ENCODE measurements at places on chromosomes 1 and 21.

GRCh38 chr1:5850503-5850902, 141.7 kb downstream of the NPHP4 start:
- DNase-seq, result no peak

DNA sequence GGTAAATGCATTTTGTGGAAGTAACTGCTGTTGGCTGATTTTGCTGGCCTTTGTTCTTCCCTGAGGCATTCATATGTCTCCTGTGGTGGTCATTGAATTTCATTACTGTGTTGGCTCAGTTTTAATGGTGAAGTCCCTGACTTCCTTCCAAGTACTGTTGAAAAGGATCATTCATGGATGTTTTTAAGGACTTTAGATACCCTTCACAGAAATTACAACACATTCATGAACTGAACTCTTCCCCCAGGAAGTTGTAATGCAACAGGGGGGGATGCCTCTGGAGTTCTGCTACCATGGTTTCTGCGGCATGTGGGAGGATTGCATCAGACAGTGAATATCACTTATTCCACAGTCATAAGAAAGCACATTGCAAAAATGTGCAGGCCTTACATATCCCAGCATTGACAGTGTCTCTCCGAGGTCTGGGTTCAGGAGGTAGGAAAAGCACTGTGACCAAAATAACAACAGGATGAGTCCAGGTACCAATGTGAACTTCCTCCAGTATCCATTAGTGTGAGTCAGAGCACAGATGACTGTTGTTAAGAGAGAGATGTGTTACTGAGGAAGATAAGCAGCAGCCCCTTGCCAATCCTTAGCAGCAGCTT, 2.1 kb upstream of the RAB3GAP2 start:
- peak; percentile 35 for DNase-seq

- no peak for DNase-seq
Measured at GRCh38 chr1:21604208-21604957, 64.8 kb downstream of the RAP1GAP start.

GRCh38 chr1:161068306-161069234, 1.1 kb downstream of the ARHGAP30 start:
- no peak for DNase-seq

- DNase-seq, result peak; percentile 27
Measured at GRCh38 chr1:41240781-41241353, 1.2 kb downstream of the SCMH1 start.

- no peak for DNase-seq
Measured at GRCh38 chr21:41504030-41504429, 3.9 kb downstream of the TMPRSS2 start.

GRCh38 chr1:18511149-18511873, 30.6 kb downstream of the KLHDC7A start:
- DNase-seq, result no peak

DNA sequence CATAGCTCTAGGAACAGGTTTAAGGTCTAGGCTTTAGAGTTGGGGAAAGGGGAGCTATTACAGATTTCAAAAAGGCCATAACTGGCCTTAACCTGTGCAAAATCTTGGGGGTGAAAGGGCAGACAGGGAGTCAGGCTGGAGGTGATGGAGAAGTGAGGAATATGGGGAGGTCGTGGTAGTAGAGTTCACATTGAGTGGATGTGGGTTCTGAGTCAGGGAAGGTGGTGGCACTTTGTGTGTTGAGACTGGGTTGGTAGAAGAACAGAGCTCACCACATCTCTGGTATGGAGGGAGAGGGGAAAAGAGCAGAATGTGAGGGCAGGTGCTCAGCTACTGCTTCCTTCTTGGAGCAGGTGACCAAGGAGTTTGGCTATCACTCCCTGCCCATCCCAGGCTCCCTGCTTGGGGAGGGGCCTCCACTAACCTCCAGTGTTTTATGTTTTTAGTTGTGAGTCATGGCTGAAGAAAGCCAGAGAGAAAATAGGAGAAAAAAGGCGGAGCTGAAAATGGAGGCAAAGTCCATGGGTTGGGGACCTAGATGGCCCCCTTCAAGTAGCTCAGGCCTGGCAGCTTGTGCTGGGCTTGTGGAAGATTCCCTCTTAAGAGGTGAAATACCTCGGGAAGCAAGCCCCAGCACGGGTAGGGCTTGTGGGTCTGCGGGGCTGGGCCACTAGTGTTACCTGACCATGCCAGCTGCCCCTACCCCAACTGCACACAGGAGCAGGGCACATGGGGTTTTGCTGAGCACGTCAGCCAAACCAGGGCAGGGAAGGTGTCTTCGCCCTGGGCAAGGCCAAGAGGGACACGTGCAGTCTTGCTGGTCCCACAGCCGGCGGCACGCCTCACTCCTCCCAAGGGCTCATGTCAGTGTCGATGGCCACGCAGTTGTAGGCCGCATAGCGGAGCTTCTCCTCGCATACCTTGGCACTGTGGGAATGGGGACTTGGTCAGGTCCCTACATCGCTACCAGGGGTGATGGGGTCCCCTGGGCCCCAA, 8.2 kb downstream of the HECTD3 start:
- no peak for DNase-seq

- DNase-seq, result no peak
Measured at GRCh38 chr1:230895452-230895851, 27.1 kb upstream of the C1orf198 start.

DNA sequence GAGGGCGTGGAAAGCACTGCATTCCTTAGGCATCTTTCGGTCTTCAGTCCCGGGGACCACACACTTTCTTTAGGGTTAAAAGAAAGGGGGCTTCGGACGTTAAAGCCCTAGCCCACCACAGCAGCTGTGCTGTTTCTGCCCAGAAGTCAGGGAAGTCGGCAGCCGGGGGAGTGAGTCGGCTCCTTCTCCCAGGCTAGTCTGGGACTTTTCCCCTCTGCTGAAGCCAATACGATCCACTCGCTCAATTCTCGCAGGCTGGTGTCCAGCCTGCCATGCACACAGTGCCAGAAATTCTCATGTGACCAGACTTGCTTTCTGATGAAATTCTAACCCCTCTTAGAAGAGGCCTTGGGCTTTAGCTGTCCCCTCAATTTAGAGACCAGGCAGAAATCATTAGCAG, 67.7 kb downstream of the BCAR3 start:
- no peak for DNase-seq

- no peak for DNase-seq
Measured at GRCh38 chr1:72197786-72198185, 84.6 kb downstream of the NEGR1 start.

DNA sequence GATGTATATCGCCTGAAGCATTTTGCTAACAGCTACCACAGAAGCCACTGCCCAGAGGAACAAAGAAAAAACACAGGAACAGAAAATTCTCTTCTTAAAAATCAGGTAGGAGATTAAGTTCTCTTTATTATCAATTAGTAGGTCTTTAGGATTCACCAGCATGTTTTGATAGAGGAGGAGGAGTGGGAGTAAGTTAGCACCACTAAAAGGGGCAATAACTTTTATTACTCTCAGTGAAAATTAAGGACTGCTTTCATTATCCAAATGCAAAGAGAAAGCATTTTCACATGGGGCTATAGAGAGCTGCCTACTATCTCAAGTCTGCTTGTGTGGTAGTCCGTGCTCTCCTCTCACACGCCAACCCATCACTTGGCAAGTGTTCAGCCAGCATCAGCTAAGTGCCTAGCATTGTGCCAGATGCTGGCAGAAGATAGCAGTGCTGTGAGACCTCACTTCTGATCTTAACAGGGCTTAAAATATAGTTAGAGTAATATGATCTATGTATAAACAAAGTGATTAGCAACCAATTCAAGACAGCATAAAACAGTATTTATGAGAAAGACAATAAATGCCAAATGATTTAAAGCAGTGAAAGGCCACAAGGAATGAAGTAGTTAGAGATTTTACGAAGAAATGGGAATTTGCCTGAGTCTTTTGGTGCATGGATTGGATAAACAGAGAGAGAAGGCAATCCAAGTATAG, 39.8 kb downstream of the ASTN1 start:
- no peak for DNase-seq

GRCh38 chr1:193614817-193615216, 428.4 kb upstream of the B3GALT2 start:
- peak; percentile 50 for DNase-seq

DNA sequence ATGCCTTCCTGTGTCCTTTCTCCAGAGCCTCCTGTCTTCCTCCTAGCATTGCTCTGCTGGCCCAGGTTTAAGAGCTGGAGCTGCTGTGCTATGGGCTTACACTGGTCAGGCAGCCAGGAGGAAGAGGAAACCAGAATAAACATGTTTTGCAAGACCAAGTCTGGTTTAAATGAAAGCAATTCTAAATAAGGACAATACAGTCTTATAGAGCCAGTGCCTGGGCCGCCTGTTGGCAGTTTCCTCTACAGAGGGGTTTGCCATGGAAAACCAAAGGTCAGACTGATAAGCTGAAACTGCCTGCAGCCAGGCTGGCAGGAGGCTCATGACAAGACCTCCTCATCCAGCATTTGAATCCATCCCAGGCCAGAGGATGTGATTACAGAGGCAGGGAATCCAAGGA, 92.9 kb upstream of the FGGY start:
- DNase-seq, result no peak

- DNase-seq, result no peak
Measured at GRCh38 chr1:9084906-9085305, 15.5 kb upstream of the SLC2A5 start.

- no peak for DNase-seq
Measured at GRCh38 chr1:164783778-164784555, 225.0 kb downstream of the PBX1 start.

GRCh38 chr1:46798810-46799209, at the start of gene CYP4B1:
Gene CYP4B1, plus strand, starts transcription at chr1:46799046. Its CDS starts 36 bp downstream, at chr1:46799082.
- DNase-seq, result no peak

DNA sequence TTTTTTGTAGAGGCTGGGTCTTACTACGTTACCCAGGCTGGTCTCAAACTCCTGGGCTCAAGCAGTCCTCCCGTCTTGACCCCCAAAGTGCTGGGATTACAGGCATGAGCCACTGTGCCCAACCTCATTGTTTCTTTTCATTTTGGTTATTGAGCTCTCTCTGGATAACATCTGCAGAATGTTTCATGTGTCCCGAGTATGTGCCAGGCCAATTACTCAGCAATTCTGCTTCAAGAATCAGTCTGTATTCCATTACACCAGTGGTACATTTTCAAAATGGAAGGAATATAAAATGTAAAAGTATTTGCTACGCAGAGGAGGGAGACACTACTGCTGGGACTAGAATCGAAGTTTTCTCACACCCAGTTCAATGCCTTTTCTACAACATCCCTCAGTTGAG, 1.7 kb upstream of the ELOA start:
- no peak for DNase-seq

GRCh38 chr1:11877074-11877473, 18.3 kb upstream of the NPPB start:
- DNase-seq, result no peak

DNA sequence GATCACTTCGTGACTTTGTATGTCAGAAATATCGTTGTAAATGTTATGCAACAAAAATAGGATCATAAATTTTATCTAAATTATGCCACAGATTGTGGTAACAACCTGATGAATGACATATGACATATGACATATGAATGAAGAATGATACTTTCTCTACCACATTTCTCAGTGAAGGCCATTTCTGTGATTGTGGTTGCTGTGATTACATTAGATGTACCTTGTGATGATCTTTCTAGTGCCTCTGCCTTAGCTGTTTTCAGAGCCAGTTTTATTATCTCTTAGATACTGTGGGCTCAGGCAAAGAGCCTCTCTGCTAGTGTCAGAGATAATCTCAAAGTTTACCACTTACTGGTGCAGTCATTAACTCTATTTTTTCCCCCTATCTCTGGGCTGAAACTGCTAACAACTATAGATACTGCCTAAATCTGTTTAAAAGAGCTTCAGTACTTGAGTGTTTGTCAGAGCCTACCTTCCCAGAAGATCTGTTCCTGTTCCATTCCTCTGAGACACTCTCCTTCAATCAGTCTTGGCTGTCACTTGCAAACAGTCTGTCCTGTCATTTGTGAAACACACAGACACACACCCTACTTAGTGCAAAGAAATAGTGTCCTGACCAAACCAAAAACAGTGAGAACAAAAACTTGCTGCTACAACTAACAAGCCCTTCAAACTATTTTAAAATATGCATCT, 55.5 kb downstream of the HMCN1 start:
- peak; percentile 85 for DNase-seq

DNA sequence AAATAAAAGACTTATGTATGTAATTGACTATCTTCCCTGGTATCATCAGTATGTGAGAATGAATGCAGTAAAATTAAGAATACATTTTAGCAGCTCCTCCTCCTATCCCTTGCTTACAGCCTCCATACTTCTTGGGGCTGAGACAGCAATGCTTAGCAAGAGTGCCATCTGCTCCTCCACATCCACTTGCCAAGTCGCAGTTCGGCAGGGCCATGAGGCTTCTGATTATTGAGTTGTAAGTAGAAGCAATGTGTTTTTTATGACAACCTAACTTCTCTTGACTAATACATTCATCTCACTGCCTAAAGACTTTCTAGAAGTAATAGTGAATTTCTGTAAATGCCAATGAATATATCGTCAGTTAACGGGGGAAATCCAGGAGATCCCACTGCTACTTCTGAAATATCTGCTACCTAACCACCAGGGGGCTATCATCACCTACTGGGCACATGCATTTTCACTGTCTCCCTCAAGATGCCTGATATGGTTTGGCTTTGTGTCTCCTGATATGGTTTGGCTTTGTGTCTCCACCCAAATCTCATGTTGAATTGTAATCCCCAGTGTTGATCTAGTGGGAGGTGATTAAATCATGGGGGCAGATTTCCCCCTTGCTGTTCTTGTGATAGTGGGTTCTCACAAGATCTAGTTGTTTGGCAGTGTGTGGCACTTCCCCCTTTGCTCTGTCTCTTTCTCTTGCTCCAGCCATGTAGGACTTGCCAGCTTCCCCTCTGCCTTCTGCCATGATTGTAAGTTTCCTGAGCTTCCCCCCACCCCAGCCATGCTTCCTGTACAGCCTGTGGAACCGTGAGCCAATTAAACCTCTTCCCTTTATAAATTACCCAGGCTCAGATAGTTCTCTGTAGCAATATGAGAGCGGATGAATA, 59.6 kb downstream of the EXTL2 start:
- DNase-seq, result peak; percentile 89

- no peak for DNase-seq
Measured at GRCh38 chr1:221729771-221730330, 12.0 kb downstream of the DUSP10 start.

- DNase-seq, result peak; percentile 53
Measured at GRCh38 chr1:76690766-76691165, 176.5 kb upstream of the ST6GALNAC5 start.

GRCh38 chr1:231124746-231125145, 37.1 kb upstream of the TRIM67 start:
- DNase-seq, result no peak

DNA sequence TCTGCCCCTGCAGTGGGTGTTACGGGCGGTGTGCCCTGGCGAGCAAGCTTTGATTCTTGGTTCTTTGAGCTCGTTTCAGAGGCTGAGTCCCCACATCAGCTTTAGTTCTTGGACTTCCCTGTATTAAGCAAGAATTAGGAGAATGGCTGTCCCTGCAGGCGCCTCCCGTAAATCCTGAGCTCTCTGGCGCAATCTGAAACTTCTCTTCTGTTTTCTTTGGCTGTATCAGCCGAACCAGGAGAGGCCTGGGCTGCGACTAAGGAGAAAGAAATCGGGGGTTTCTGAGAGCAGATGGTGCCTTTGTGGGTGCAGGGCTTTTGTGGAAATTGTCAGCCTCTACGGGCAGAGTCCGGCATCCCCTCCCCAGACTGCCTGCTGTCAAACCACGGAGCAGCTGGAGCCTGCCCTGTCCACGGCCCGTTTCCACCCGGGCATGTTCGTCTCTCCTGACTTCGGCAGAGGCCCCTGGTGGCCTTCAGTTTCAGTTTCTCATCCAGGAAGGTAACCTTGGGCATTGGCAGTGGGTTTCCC, 17.9 kb downstream of the CSTB start:
- no peak for DNase-seq
